ENCODE measurements at places on chromosomes 3 and 15.

GRCh38 chr15:64525828-64526530 lies 65.6 kb downstream of the ZNF609 start:
- DNase-seq, result no peak

DNA sequence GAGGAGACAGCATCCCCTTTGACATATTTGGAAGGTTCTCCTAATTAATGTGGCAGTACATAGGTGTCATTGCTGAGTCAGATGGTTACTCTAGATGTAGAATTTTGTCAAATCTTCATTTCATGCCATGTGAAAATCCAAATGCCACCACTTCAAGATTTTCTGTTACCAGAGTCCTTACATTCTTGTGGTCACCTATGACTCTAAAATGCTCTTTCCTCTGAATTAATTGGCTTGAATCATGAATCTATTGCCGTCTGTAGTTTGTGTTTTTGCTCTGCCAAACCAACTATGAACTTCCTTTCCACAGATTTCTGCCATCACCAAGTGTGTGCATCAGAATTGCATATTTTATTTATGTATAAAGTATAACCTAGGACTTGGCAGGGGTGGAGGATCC lies 269.4 kb upstream of the ZPLD1 start:
- no peak for DNase-seq

DNA sequence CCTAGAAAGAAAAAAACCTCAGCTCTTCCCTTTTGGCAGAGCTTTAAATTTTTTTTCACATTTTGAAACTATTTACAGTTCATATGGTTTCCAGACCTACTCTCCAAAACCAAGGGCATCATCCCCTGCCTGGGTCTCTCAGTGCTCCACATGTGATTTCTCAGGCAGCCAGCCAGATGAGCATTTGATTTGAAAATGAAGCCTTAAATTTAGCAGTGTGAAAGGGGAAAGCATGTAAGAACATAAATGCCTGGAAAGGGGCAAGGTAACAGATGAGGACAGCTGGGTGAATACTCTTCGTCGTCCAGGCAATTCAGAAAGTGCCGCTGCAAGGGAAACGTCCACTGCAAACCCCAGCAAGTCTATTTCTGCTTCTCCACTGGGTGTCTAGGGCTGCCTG lies 94.8 kb downstream of the ATP8B4 start:
- no peak for DNase-seq

- peak; percentile 63 for DNase-seq
Observed at GRCh38 chr3:12471241-12471640, 13.0 kb upstream of the TSEN2 start.

DNA sequence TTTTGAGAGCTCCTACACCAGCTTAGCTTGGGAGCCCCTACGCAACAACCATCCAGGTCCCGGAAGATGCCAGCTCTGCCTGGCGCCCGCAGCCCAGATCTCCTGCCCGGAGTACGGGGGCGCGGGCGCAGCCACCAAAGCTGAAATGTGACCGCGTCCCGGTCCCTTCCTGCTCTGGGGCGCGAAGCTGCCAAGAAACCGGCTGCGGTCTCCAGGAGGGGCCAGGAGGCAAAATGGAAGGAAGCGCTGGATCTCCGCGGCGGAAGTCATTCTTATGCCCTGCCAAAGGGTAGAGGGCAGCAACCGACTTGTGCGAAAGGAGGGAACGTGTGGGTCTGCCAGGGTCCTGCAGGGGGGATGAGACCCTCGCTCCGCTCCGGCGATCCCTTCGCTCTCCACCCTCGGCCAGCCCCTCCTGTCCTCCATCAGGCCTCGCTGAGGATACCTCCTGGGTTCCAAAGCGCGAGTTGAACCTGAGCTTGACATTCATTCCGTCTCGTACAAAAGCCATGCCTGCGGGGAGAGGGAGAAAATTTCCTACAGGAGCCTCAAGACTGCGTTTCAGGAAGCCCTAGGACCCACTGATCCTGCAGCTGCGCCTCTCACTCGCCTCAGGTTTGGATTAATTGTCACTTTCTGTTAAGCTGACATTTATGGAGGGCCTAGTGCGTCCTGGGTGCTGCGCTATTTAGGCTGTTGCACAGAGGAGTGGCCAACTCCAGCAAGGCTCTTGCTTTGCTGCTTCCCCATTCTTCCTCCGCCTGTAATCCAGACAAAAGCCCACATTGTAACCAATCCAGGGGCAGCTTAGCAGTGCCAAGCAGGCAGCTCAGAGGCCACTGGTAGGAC lies 98.3 kb upstream of the VGLL3 start:
- DNase-seq, result peak; percentile 43

DNA sequence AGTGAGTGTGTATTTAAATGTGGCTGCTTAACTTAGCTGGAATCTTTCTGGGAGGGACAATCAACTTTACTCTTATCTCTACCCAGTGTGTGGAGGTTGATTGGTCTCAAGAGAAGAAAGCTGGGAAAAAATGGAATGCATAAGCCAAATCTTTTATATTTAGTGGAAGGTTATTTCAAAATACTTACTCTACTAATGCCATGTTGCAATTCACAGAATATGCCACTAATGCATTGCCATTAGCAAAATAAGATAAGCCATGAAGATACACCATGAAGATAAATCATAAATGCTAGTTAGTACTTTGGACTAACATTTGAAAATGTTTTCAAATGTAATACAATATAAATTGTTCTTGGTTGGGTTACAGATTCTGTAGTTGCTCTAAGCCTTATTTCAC lies 155.1 kb upstream of the LRRFIP2 start:
- DNase-seq, result no peak

GRCh38 chr3:16121391-16121790 lies 53.1 kb upstream of the GALNT15 start:
- DNase-seq, result no peak

GRCh38 chr3:39499651-39500273 lies 32.3 kb downstream of the MOBP start:
- no peak for DNase-seq

DNA sequence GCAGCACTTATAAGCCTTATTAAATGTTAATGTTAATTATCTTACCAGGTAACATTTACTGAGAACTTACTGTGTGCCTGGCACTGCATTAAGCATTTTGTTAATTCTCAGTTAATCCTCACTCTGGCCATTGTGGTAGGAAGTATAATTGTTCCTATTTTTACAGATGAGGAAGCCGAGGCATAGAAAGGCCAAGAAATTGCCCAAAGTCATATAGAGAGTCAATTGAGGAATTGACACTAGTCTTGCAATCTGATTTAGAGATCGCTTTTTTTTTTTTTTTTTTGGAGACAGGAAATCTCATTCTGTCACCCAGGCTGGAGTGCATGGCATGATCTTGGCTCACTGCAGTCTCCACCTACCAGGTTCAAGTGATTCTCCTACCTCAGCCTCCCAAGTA lies 132.6 kb upstream of the PROK2 start:
- no peak for DNase-seq

DNA sequence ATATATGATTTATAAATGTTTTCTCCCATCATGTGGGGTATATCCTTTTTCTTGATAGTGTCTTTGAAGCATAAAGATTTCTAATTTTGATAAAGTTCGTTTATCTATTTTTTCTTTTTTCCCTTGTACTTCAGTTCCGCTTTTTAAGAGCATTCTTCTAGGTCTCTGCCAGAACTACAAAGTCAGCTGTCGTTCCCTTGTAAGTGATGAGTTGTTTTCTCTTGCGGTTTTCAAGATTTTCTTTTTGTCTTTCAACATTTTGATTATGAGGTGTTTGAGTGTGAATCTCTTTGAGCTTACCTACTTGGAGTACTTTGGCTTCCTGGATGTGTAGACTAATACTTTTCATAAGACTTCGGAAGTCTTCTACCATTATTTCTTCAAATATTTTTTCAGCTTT lies 9.3 kb upstream of the PRICKLE2 start:
- DNase-seq, result no peak

- no peak for DNase-seq
Observed at GRCh38 chr3:177430653-177431052, 233.4 kb upstream of the TBL1XR1 start.

DNA sequence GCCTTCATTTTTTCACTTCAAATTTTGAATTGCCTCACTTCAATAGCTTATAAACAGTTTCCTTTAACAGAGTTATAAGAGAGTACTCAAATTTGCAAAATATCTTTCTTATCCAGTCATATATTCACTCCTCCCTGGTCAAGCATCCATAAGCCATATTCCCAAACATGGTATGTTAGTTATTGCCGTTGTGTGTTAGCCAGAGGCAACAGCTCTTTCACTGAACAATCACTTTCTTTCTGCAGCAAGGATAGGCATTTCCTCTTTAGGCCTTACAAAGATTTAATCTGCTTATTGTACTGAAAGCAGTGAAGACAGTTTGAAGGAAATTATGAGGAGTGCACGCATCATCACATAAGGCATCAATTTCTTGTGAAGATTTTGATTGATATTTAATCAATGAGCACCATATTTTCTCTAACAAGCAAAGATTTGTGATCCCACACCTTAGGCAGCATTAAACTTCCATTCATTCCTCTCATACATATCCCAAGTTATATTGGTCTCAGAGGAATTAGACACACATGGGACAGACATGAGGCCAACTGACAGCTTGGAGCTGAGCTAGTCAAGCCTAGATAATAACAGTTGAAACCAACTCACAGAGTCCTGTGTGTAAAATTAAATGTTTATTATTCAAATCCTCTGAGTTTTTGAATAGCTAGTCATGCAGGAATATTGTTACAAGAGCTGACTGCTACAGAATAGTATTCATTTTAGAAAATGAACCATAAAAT lies 80.0 kb upstream of the EPHA6 start:
- DNase-seq, result no peak

DNA sequence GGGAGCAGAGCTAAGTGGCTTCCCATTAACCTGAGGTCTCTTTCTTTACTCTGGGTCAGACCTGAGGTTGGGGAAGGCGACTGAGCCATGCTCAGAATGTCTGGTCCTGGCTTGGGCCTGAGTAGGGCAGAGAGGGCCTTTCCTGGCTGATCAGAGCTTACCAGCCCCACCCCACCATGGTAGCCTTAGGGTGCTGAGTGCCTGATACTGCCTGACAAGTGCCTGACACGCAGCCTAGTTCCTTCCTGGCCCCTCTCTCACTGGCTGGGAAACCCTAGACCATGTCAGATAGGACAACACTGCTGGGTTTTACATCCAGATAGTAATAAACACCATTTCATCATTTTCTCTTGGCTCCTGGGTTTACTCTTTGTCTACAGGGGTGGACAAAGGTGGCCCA lies 25.8 kb upstream of the DOCK3 start:
- no peak for DNase-seq

GRCh38 chr3:64064804-64065203 lies 41.5 kb upstream of the PSMD6 start:
- no peak for DNase-seq

DNA sequence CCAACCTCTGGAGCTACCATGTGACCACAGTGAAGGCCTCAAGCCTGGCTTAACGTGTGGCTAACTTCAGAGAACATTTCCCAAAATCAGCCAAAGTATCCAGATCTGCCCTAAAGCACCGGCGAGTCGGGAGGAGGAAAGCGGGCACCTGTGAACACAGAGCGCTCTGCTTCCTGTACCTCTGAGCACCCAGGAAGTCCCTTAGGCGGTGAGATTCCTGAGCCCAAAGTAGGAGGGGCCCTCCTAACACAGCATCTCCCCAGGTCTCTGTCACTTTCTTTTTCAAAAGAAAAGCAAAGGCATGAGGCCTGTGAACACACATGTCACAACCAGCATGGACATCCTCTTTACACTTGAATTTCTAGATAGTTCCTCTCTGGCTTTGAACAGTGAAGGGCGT lies 944 bp upstream of the EIF4E3 start:
- peak; percentile 76 for DNase-seq

DNA sequence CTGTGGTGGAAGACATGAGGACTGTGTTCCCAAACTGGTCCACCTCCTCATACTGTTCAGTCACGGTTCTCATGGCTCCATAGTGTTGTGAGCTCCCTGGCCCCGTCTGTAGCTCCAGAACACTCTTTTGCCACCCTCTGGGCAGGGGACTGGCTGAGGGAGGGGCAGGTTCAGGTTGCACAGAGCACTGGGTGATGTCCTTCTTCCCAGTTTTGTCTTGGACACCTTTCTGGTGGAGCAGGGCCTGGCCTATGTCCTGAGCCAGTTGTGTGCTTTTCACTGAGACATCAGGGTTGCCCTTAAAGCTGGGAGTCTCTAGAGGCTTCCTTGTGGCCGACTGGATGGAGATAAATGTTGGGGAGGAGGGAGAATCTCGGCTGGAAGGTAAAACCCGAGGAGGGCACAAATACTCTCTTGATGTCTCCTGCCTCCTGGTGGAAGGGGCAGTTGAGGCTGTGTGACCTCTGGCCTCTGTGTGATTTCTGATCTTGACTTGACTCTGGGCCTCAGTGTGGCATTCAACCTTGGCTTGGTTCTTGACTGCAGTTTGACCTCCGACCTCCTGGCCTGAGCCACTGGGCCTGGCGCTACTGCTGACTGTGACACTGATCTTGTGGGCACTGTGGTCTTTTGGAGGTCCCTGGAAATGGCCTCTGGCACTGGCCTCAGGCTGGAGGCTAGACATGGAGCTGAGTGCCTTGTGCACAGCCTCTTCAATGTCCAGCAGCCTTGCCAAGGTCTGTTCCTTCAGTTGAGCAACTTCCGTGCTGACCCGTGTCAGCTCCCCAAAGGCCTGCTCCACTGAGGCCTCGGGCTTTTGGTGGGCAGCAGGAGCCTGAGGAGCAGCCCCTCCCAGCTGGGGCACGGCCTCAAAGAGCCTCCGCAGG lies 8.1 kb downstream of the XIRP1 start:
- no peak for DNase-seq

DNA sequence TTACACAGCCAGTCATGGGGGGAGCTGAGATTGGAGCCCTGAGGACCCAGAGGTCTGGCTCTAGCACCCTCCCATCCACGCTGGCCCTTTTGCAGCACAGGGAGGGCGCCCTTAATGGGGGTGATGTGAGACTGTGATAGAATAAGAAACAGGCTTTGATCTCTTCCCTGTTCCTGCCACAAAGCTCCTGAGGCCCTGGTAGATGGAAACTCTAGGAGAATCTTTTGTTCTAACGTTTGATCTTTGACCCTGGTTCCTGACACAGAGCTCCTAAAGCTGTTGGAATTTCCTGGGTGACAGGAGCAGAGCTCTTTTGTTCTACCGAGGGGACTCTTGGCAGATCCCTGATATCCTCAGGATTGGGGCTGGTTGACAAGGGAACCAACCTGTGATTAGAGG lies 1.2 kb upstream of the UROC1 start:
- no peak for DNase-seq

DNA sequence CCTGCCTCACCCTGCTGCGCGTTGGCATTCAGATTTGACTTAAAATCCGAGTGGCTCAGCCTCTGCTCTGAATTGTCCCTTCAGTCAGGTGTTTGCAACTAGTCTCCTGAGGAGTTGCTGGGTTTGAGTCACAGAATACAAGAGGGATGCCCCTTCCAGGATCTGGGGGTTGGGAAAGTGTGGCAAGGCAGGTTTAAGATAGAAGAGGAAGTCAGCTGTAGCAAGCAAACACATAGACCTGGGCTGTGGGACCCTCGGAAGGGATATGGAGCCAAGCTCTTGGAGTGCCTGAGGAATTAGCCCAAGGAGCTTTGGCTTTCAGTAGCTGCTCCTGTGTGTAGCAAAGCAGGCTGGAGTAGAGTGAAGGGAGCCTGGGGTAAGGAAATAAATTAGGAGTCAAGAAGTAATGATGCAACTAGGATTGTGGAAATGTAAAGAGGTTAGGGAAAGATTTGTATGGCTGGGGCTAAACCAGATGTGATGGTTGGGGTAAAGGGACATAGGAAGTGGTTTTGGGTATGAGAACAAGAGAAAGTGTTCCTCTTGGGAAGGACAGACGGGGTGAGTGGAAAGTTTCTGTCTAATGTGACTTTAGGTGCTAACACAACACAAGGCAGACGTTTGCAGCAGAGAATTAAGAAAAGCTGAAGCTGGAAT lies 41.2 kb downstream of the RAB7A start:
- no peak for DNase-seq

All from activated CD8-positive, alpha-beta memory T cell treated with anti-CD3 and anti-CD28 coated beads, Interleukin-2, amount 10 ng/mL, durations not matched to agents 7 days and 5 days (primary cell).